D721Med (cell line): ENCODE measurements at places on chromosomes 7 and 10.

- DNase-seq = no peak
Measured at GRCh38 chr7:150514748-150515222, at the start of gene GIMAP7. Gene GIMAP7, plus strand, starts transcription at chr7:150514872. Its CDS starts 5,103 bp downstream, at chr7:150519975.

- no peak for DNase-seq
Measured at GRCh38 chr10:103282961-103283360, 6.0 kb downstream of the INA start.

- DNase-seq = no peak
Measured at GRCh38 chr7:70634610-70635068, 497.3 kb upstream of the GALNT17 start.

DNA sequence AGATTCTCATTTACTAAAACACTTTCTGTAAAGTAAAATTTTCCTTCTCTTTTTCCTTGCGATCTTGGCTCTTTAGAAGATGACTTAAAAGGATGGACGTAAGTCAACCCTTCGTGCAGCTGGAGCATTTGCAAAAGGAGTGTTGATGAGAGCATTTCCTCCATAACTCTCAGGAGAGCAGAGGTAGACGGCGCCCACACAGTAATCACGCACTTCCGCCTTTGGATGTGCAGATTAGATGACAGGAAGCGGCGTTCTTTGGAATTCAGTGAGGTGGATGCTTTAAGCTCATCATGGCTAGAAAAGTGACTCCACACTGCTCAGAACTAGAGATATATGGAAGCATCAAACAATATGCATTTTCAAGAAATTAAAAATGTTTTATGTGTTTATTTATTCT is 43.0 kb upstream of the NPS start:
- DNase-seq = no peak
